H9 (cell line): ENCODE measurements at places on chromosomes 1 and 21.

- DNase-seq = peak; percentile 45
Observed at GRCh38 chr1:198298640-198299039, 141.8 kb downstream of the NEK7 start.

DNA sequence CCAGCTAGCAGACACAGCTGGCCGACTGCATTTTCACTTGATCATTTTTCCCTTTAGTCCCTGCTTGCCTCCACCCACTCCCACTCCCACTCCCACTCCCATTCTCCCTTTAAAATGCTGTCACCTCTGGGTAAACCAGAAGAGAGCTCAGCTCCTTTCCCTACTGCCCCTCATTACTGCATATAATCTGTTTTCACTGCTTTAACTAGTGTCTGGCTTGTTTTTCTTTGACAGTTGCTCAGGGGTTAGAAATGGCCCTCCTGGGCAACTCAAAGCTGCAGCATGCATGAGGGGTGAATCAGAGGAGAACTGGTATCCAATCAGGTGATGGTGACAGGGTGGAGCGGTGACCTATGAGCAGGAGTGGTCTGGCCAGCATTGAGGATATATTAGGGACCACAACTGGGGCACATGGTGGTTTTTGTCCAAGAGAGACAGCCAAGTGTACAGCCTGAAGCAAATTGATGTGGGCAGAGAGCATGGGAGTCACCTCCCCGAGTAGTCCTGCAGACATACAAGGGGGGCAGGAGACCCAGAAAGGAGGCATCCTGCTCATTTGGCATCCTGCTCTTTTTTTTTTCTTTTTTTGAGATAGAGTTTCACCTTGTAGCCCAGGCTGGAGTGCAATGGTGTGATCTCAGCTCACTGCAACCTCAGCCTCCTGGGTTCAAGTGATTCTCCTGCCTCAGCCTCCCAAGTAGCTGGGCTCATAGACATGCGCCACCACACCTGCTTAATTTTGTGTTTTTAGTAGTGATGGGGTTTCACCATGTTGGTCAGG, 42.6 kb upstream of the SRSF10 start:
- DNase-seq = no peak

- DNase-seq = no peak
Observed at GRCh38 chr1:164772635-164773034, 213.7 kb downstream of the PBX1 start.

- DNase-seq = no peak
Observed at GRCh38 chr1:185996211-185996610, 262.0 kb downstream of the HMCN1 start.

DNA sequence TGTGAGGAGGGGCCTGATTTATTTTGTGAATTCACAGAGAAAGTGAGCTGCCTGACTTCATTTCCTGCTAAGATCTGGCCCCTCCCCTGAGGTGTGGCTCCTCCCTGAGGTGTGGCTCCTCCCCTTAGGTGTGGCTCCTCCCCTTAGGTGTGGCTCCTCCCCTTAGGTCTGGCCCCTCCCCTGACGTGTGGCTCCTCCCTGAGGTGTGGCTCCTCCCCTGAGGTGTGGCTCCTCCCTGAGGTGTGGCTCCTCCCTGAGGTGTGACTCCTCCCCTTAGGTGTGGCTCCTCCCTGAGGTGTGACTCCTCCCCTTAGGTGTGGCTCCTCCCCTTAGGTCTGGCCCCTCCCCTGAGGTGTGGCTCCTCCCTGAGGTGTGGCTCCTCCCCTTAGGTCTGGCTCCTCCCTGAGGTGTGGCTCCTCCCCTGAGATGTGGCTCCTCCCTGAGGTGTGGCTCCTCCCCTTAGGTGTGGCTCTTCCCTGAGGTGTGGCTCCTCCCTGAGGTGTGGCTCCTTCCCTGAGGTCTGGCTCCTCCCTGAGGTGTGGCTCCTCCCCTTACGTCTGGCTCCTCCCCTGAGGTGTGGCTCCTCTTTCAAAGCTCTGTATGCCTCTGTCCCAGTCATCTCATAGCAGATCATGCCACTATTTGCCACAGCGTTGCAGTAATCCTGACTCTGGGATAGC, 26.9 kb upstream of the LRRC3 start:
- peak; percentile 88 for DNase-seq
